ENCODE measurements at places on chromosomes 3 and 15.

DNA sequence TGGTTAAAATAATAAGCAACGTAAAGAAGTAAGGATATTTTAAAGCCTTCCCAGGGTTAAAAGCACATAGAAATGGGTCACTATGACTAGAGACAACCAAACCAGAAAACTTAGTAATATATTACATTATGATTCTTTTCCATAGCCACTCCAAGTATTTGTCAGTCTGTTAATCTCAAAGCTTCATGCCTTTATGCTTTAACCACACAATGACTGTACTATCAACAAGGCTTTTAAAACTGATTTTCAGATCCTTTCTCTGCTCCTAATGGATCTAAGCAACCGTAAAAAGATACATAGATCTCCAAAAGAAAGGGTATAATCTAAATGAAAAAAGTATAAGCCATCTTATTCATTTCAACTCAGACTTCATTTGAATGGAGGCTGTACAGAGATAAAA, 14.4 kb downstream of the SECISBP2L start:
- no peak for DNase-seq

DNA sequence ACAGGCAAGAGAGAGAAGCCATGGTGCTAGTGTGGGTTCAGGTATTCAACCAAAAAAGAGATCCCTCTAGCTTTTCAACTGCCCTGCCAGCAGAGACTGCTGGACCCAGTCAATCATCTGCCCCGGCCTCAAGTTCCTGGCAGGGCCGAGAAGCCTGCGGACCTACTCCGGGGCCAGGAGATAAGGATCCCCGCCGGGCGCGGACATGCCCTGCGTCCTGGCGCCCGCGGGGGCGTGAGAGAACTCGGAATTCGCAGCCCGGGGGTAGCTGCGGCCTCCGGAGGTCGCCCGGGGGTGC, 821 bp upstream of the MAGI1 start:
- no peak for DNase-seq

DNA sequence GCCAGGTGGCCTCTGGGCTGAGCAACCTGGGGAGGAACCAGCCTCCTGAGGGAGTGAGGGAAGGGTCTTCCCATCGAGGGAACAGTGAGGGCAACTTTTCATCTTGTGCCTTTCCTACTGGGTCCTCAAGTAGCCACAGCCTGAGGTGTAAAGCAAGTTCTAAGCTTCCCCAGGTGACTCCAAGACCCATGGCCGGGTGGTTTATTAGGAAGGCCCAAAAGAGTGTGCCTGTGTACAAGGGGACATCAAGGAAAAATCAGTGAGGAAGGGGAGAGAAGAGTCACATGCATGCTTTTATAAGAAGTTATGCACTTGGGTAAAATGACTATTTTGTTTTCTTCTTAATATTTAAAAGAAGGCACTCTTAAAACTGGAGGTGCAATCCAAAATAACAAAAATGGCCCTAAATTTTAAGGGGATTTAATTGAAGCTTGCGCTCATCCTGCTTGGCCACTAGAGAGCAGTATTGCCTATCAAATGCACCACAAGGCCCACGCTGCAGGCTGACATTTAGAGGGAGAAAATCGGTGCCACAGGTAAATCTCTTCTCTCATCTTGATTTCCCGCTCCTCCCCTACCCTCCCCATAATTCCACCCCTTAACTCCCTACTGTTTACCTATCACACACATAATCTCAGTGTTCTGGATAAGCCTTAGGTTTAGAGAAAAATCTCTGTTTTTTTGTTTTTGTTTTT, 6.7 kb downstream of the NANOGP8 start:
- DNase-seq: no peak

GRCh38 chr3:172096881-172097420, 57.6 kb downstream of the FNDC3B start:
- no peak for DNase-seq

All from GM04504 (cell line).